NCI-H2171 (cell line): ENCODE measurements at places on chromosomes 1 and 21.

- no peak for DNase-seq
Observed at GRCh38 chr1:215226757-215227156, 144.2 kb downstream of the KCNK2 start.

DNA sequence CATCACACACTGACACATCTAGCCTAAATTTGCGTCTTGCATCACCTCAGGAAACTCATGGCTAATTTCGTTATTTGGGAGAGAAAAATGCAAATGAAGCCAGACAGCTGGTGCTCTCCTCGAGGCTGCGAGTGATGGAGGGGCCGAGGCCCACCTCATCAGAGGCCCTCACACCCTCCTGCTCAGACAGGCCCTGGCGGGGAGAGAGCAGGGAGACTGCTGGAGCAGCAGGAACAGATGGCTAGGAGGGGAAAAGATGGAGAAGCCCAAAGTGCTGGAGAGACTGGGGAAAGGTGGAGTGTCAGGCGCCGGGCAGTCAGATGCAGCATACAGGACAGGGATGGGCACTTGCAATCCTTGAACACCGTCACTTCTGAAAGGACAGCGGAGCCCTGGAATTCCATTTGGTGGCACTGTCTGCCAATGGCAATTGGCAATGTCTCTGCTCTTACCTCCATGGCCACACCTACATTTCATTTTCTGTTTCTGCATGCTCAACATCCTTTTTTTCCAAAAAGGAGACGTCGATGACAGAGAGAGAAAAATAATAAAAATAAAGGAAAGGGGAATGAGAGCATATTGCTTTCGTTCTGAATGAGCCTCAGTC lies 286.2 kb downstream of the SPATA17 start:
- DNase-seq, result peak; percentile 79

DNA sequence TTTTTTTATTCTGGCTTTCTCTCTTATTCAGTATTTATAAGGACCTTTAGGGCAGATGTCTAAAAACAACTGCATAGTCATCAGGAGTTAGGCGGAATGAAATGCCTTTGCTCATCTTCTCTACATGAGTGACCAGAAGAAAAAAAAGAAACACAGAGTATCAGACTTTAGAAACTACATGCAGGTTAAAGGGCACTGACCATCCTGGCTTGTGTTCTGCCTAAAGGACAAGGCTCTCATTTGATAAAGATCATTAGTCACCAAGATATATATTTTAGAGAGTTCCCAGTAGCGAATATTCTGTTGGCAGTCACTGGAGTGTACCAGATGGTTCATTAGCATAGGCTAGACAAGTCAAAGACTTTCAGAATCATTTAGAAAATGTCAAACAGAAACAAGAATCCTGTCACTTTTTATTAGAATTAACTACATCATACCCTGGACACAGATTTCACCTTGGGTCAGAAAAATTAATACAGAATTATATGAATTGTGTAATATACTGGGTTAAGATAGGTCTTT lies 145.6 kb downstream of the NR5A2 start:
- DNase-seq, result no peak

- no peak for DNase-seq
Observed at GRCh38 chr1:219489636-219490035, 123.3 kb downstream of the ZC3H11B start.

DNA sequence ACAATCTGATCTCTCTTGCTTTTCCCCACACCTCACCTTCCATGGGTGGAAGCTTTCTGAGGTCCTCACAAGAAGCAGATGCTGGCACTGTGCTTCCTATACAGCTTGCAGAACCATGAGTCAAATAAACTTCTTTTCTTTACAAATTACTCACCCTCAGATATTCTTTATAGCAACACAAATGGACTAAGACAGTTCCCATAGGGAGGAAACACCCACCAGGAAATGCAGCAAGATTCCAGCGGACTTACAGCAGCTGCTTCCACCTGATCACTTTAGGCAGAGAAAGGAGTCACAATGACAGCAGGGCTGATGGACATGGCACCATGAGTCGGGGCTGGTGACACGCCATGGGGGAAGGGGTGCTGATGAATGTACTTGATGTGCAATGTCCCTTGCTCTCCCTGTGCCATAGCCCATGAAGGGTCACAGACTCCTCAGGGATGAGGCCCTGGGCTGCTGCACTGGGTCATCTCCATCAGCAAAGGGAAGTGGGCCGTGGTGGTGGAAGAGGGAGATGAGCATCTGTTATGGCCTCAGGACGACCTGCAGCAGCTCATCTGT lies 53.9 kb downstream of the PRSS38 start:
- DNase-seq, result no peak

- no peak for DNase-seq
Observed at GRCh38 chr1:78222225-78222959, 176.6 kb downstream of the GIPC2 start.

DNA sequence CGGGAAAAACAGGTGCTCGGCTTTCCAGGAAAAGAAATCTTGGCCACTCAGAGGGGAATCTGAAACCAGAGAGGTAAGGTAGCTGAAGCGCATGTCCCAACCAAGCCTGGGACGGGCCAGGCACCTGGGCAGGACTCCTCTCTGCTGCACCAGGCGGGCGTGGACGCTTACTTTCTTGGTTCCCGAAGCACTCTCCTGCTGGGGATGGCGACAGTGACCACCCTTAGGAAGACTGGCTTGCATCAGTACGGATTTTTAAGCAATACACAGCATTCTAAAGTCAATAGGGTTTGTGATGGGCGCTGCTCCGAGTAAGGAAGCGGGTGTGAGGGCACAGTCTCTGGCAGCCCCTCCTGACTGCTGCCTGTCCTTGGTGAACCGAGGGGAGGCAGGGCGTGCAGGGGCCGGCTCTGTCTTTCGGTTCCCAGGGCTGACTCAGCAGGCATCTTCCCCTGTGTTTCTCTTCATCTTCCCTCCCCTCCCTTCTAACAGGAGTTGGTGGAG lies 74.9 kb upstream of the ANGPTL1 start:
- DNase-seq, result no peak

DNA sequence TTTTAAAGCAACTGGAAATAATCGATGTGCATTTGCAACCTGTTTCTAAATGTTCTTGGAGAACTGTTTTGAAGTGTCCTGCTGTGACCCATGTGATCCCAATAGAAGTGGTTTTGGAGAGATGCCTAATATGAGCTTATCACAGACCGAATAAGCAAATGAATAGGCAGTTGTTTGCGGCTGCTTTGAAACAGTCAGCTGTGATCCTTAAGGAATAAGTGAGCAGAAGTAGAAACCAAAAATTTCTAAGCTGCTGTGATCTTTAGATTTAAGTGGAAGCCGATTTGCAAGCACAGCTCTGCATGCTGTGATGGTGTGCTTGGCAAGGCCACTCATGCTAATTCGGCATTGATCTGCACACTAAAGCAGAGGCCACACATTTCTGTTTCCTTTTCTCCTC lies 329.5 kb upstream of the DUSP10 start:
- DNase-seq, result no peak

DNA sequence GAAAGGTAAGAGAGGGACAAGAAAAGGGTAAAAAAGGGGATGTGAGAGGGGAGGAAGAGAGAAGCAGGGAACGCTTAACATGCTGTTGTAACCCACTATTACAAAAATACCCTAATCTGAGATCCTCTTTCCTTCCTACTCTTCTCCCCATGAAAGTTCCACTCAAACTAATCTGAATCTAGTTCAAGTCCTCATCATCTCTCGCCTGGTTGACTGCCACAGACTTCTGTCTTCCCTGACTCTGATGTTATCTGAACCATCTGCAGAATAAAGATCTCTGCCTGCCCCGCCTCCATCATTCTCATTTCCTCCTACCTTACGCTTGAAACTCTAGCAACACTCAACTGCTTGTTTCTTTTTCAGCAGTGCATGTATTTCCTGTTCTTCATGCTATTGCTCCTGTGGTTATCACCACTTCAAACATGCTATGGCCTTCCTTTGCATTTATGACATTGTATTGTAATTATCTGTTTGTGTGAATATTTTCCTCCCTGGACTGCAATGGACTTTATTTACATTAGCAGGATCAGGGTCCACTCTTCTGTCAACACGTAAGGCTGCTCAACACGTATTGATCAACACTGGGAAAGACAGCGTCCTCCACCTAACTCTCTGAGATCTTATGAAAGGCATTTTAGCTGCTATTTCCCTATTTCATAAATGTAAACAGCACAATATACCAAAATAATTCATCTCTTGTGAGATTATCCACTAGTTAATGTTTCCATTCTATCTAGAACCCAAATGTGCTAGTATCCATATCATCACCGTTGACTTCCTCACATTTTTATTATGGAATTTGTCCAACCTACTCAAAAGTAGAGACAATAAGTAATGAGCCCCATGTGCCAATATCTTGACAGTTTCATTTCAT lies 215.5 kb upstream of the USP25 start:
- DNase-seq, result no peak

DNA sequence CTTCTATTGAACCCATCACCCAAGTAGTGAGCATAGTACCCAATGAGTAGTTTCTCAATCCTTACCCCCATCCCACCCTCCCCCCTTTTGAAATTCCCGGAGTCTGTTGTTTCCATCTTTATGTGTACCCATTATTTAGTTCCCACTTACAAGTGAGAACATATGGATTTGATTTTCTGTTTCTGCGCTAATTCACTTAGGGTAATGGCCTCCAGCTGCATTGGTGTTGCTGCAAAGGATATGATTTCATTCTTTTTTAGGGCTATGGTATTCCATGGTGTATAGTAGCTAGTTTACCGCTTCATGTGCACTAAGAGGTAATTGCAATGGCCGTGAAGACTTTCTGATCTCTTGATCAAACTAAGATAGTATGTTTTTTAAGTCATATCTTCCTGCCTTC lies 107.5 kb upstream of the SERTAD4 start:
- DNase-seq, result no peak

DNA sequence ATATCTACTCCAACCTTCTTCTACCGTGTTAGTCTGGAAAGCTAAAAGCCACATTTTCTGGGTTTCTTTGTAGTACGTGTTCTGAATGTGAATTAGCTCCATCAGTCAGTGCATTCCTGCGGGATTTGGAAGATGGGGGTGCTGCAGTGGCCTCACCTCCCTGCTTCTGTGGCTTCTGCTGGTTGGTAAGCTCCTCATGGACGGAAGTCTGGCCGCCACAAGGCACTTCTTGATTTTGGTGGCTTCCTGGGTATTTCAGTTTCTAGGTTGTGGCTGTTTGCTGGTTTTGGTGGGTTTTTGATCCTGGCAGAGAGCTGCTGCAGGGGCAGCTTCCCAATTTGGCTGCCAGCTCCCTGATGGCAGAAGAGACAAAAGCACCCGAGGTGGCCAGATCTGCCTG lies 20.9 kb upstream of the TACSTD2 start:
- DNase-seq, result no peak

- no peak for DNase-seq
Observed at GRCh38 chr21:34611528-34611927, 3.4 kb downstream of the RCAN1 start.

GRCh38 chr1:116737020-116737854 lies 17.0 kb upstream of the CD2 start:
- DNase-seq, result peak; percentile 39

DNA sequence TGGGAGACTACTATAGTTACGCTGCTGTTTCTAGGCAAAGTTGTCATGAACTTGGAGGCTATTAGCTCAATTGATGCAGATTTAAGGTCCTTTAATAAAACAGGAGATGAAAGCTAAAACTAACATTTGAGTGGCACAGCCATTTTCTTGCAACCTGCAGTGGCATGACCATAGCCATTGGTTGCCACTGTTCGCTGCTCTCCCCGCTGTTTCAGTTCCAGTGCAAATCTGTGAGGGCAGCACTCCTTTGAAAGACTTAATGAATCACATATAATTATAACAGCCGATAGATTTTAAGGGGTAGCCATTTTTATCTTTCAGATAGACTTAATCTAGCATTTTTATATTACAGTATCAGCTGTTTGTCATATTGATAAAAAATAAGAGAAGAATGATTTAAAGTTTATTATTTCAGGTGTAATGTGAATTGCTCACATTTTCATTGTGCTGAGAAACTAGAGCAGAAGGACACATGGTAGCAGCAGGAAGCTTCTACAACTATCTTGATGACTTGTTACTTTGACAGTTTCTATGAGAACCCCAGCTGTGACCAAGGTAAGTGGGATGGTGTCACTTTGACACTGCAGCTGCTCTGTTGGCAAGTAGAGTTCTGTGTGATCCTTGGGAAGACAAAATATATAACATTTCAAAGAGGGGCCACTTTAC lies 203.7 kb downstream of the PLA2G4A start:
- no peak for DNase-seq

DNA sequence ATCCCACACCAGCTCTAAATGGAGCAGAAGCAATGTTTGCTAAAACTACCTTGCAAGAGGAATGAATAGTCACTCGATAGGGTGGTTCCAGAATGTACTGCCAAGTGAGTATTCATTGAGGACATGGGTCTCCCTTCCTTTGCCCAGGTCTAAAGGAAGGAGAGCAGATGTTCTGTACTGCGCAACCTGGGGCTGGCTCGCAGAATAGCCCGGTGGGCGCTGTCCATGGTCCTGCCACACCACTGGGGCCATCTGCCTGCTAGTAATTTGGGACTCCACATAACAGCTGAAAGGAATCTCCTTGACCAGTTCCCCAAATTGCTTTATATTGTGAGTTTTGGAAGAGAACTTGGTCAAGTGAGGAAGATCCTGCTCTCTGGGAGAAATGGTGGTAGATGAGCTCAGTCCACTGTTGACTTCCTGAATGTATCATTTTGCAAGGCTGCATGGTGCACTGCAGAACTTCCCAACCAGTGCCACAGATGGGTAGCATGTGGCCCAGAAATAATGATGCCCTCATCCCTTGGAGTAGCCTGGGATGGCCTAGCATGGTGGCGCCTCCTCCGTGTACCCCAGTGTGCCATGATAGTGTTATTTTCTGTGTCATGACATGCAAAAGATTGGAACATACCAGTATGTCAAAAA lies 5.7 kb downstream of the SLC6A17 start:
- no peak for DNase-seq

- no peak for DNase-seq
Observed at GRCh38 chr1:235775246-235775860, 91.4 kb downstream of the LYST start.

DNA sequence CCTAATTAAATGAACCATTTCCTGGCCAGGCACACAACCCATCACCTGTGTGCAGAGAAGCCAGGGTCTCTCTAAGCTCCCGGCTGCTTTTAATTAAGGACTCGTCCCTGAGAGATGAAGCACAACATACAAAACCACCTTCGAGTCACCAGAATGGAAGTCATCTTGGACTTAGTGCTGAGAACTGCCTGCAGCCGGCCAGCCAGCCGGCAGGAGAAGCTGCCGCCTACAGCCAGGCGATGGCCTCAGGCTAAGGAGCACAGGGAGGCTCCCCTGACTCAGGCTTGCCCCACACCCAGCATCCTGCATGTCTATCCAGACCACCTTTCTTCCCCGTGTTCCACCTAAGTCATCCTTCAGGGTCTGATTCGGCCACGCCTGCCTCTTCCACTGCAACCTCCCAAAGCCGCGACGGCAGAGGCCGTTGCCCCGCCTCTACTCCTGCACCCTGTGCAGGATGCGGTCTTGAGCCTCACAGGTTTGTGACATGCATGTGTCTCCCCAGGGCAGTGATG lies 83.6 kb downstream of the SLC66A1 start:
- DNase-seq, result no peak

- DNase-seq, result no peak
Observed at GRCh38 chr1:232594768-232595698, 34.9 kb downstream of the SIPA1L2 start.
